ENCODE measurements at places on chromosomes 12 and 14.
A peak's percentile ranks its signal among the peaks of the same experiment; 100 is the strongest.

DNA sequence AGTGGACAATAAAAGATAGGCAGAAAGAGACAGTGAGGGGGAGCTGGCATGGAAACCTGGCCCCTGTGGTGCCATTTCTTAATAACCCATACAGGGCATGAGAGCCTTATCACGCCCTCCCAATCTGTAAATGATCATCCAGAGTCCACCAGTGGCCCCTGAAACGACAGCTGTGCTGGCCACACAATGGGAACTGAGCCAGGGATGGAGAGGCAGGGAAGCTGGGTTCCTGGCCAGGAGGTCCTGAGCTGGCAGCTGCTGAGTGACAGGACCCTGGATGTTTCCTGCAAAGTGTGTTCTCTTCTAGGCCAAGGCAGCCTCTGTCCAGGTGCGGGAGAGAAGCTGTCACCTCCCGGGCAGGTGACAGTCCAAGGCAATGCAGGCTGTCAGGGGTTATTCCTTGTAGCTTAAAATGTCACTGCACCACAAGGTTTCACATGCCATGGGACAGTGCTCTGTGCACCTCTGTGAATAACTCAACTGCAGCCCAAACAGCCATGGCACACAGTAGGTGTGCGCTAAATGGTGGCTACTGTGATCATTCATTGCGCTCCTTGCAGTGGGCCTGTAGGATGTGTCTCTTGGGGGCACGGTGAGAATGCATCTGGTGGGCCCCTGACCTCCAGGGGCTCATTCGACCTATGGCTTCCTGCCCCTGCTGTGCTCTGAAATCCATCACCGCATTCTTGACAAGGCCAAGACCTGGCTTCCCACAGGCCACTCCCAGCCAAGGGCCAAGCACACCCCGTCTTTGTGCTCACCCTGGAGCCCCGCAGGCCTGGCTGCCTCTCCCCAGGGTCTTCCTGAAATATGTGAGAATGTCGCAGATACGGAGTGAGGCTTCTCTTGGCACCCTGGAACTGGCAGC lies 46.3 kb upstream of the BCL11B start:
- no peak for DNase-seq

GRCh38 chr12:105862163-105862821 lies 276.5 kb downstream of the NUAK1 start:
- no peak for DNase-seq

GRCh38 chr12:12874029-12874428 lies 17.3 kb upstream of the GPRC5A start:
- no peak for DNase-seq

DNA sequence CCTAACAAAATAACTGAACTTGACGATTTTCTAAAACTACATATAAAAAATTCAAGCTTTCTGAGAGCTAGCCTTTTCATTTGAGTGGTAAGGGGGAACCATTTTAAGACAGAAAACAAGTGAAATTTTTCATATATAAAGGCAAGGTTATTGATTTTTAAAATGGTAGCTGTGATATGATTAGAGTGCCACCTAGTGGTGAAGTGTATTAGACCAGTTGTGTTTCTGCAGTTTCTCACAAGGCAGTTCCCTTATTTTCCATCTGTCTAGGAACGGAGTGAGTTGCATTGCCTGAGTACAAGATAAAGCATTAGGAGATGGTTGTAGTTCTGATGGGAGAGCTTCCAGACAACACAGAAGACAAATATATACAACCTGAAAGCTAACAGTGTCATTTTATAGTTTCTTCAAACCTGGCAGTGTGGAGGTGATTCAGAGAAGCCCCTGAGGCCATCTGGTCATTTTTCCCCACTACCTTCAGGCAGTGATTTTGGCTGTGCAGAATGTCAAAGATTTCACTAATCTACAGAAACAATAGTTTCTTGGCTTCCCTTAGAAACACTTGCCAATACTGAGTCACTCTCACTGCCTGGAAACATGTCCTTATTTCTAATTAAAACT lies 180.8 kb downstream of the C12orf50 start:
- peak; percentile 78 for DNase-seq

DNA sequence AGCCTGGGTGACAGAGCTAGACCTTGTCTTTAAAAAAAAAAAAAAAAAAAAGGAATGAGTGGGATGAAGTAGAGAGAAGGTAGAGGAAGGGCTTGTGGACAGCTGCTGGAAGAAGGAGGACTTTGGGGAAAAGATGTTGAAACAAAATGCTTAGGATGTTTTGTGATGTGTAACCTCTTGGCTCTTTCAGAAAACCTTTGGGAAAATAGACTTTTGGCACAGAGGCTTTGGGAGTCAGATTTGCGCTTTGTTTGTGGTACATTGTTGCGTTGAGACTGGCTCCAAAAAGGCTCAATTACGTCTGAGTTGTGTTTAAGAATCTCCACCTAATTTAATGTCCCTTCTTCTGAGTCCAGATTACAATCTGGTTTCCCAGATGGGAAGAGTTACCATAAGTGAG lies 32.9 kb upstream of the SPTLC2 start:
- no peak for DNase-seq

DNA sequence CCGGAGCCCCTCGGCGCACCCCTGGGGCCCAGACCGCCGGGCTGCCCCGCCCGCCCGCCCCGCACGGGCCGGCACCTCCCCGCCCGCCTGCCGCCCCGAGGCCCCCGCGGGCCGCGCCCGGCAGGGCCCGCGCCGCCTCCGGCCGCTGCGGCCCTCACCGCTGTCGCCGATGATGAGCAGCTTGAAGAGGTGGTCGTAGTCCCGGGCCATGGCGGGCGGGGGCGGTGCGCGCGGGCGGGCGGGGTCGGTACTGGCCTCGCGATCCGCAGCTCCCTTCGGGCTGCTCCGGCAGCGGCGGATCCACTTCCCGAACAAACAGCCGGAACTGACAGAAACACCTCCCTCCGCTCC lies at the start of gene RAB35:
TSS of gene RAB35 (minus strand) at position 313 of the 351 bp plus-strand sequence. CDS start at position 210, 103 bp downstream.
- DNase-seq = no peak

- no peak for DNase-seq
Observed at GRCh38 chr14:24300326-24300980, 803 bp downstream of the NOP9 start.

DNA sequence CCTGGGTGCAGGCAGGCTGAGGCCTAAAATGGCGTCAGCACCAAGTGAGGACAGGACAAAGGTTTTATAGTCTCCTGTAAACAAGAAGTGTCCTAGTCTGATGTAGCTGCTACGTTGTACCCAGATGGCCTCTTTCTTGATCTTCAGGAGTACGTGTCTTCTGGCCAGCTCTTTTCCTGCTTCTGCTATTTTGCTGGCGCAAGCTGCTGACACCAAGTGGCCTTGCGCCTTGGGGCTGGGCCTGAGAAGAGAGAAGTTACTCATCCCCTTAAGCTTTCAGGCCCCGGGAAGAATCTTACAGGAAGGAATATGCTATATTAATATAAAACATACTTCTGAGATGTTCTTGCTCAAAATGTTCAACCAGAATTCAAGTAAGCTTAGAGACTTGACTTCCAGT lies 605.2 kb downstream of the GALC start:
- DNase-seq = no peak

- DNase-seq = no peak
Observed at GRCh38 chr12:11984417-11984816, 86.3 kb upstream of the BCL2L14 start.
